ENCODE measurements at places on chromosomes 7 and 10.

DNA sequence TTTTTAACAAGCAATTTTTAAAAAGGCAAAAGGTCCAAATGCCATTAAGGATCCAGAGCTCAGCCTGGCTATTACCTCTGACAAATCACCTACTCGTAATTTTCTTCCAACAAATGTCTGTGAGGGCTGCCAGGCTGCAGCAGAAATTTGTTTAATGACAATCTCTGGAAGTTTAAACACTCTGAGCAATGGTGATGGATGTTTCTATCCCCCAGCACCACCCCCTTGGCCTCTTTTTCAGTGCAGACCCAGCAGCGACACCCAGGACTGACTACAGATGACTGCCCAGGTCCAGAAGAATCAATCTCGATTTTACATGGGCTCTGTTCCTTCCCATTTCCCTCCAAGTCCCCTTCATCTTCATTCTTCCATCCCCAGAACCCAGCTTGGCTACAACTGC is 201.4 kb upstream of the AOAH start:
- no peak for DNase-seq

DNA sequence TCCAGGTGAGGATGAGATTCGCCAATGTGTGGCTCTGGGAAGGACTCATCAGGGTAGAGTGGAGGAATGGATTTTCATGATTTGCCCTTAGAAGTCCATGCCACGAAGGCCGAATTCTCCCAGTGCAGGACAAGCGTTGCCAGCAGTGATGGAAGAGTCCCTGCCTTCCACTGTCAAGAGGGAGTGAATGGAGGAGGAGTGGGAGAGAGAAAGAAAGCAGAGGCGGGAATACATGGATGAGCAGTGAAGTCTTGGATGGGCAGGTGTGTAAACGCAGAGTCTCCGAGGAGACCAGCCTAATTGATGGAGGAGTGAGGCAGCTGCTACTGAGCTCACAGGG is 419.2 kb downstream of the GLRX3 start:
- DNase-seq = no peak

DNA sequence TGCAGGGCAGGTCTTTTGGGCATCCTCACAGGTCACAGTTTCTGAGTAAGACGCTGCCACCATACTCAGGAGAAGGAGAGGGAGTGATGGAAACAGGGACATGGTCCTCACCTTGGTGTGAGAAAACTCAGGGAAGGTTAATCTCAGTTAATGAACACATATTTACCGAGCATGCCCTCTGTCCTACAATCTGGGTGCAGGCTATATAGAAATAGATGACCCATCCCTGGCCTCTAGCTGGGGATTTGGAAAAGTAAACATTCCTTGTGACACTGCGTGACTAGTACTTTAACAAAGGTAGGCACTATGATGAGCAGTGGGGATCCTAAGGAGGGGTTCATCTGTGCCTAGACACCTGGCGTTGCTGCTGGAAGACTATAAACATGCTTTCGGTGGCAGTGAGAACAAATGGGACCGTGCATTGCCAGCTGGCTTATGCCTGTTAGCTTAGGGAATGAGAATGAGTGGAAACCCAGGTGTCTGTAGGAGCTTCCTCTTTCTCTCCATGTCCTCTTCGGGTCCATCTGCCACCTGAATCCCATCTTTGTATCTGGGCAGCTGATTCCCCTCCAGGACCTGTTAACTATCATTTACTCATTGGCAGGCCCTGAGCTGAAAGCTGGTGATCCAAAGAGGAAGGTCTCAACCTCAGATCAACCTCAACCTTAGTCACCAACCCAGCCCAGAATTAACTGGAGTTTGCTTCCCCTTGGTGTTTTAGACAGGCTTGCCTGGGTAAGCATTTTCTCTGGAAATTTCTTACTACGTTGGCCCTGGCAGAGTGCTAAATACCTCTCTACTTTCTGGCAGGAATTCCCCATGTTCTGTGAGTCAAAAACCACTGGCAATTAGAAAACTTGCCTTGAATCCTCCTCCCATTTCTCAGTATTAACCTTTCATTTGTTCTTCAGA is 794 bp downstream of the MBL2 start:
- DNase-seq = no peak

DNA sequence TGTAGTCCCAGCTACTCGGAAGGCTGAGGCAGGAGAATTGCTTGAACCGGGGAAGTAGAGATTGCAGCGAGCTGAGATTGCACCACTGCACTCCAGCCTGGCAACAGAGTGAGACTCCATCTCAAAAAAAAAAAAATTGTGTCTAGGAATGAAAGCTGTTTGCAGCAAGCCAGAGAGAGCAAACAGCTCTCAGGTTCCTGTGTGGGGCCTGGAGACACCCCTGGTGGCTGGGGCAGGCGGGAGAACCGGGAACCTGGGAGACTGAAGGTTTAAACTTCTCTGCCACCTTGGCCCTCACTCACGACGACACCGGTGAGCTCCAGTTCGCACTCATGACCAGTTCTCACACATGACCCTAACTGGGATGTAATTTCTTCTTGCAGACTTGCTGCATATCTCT is 13.2 kb upstream of the UNCX start:
- no peak for DNase-seq

GRCh38 chr10:84412482-84412881 is 84.1 kb downstream of the CCSER2 start:
- DNase-seq = no peak
